MCF 10A (cell line): ENCODE measurements at places on chromosomes 11 and 22. TPM values are rescaled to one million over a fixed set of nuclear protein-coding genes. Genes with fewer than 3 reads are reported as not detected.

GRCh38 chr11:84136926-84137325 is 850.8 kb upstream of the CCDC90B start:
- H3K4me3 ChIP-seq: no peak overlapping the region
- no peaks in the 10 kb centered on the region for H3K36me3 ChIP-seq
- H3K4me1 ChIP-seq: no peaks in the 10 kb centered on the region
- H3K27ac ChIP-seq: no peak overlapping the region
- DNase-seq: no peak

DNA sequence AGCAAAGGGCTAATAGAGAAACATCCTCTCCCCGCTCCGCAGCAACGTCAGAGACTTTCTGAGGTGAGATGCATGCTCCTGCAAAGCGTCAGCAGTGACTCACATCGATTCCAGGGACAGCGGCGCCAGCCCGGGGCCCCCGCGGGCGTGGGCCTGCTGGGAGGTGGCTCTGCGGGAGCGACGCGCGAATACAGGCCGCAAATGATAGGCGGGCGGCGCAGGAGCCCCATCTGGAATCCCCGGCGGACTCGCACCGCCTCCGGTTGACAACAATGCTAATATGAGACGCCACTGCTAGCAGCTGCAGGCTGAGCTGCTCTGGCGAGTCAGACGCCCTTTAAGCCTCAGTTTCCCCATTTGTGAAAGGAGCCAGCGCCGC is 557 bp downstream of the RANGAP1 start:
- no peaks in the 10 kb centered on the region for H3K27me3 ChIP-seq
- DNase-seq: peak; percentile 92
- peak overlapping the region; percentile 80 for H3K4me3 ChIP-seq
- H3K27ac ChIP-seq: peak overlapping the region; percentile 85

- H3K4me3 ChIP-seq: no peak overlapping the region
- no peak for DNase-seq
- peaks cover 51% of the 10 kb centered on the region for H3K36me3 ChIP-seq
- no peaks in the 10 kb centered on the region for H3K27me3 ChIP-seq
Measured at GRCh38 chr11:11960687-11961086, 47.7 kb downstream of the DKK3 start.

DNA sequence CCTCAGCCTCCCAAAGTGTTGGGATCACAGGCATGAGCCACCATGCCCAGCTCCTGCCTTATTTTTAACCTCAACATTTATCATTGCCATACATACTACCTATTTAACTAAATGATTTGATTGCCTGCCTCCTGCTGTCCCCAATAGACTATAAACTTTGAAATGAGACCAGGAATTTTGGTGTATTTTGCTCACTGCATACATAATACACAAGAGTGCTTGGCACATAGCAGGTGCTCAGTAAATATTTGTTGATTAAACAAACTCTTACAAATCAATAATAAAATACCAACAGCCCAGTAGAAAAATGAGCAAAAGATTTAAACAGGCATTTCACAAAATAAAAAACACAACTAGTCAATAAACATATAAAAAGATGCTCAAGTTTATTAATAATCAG is 49.5 kb upstream of the PHF21A start:
- no peaks in the 10 kb centered on the region for H3K36me3 ChIP-seq
- H3K27me3 ChIP-seq: peaks cover 11% of the 10 kb centered on the region
- H3K27ac ChIP-seq: no peak overlapping the region

DNA sequence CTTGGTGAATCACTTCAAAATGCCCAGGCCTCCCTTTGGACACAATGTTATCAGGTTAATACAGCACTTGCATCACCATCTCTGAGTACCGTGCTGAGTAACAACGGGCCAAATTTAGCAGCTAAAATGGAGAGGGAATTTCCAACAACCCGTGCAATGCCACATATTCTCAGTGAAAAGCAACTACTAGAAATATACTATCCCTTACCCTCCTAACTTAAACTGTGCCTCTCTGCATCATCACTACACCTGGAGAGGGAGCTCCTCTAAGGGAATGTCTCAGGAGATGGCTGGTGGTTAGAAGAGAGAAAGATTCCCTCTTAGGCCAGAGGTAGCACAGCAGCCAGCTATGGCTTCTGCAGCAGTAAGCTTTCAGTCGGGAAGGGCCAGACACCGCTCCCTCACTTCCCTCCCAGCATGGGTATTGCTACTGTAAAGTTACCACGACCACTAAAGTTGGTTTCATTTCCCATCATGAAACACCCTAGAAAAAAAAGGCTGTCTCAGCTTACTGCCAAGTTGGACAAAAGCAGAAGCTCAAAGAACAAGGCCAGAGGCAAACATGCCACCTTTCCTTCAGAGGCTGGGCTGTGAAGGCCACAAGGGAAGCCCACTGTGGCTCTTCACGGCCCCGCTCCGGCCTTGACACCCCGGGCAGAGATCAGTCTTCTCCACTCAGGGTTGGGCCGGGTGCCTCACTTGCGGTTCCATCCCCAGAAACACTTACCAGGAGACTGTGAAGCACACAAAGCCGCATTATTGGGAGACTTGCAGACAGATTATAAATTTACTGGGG is 3.9 kb downstream of the MAML2 start:
- DNase-seq: peak; percentile 86
- peaks cover 12% of the 10 kb centered on the region for H3K36me3 ChIP-seq
- peak overlapping the region; percentile 94 for H3K27ac ChIP-seq
- peak overlapping the region; percentile 95 for H3K4me3 ChIP-seq
- peaks cover 51% of the 10 kb centered on the region for H3K4me1 ChIP-seq
- no peaks in the 10 kb centered on the region for H3K27me3 ChIP-seq

GRCh38 chr11:32851251-32851650 is 21.5 kb downstream of the PRRG4 start:
- no peak for DNase-seq
- H3K4me3 ChIP-seq: no peak overlapping the region
- H3K36me3 ChIP-seq: peaks cover 7% of the 10 kb centered on the region
- H3K4me1 ChIP-seq: peaks cover 13% of the 10 kb centered on the region
- no peaks in the 10 kb centered on the region for H3K27me3 ChIP-seq

GRCh38 chr11:110966131-110966530 is 253.9 kb upstream of the ARHGAP20 start:
- no peak overlapping the region for H3K27ac ChIP-seq
- peaks cover 32% of the 10 kb centered on the region for H3K27me3 ChIP-seq
- DNase-seq: no peak

- H3K4me1 ChIP-seq: no peaks in the 10 kb centered on the region
- H3K36me3 ChIP-seq: no peaks in the 10 kb centered on the region
- peak; percentile 29 for DNase-seq
- no peak overlapping the region for H3K27ac ChIP-seq
- no peaks in the 10 kb centered on the region for H3K27me3 ChIP-seq
Measured at GRCh38 chr11:2700415-2701211, 819 bp upstream of the KCNQ1OT1 start.

DNA sequence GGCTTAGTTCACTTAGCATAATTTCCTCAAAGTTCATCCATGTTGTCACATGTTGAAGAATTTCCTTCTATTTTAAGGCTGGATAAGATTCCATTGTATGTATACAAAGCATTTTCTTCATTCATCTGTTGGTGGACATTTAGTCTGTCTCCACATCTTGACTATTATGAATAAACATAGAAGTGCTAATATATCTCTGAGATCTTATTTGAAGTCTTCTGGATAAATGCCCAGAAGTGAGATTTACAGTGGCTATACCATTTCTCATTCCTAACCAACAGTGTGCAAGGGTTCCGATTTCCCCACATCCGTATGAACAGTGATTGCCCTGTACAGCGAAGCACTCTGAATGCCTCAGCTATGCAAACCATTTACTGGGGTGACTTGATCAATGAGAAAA is 6.6 kb upstream of the ZFTA start:
- H3K27me3 ChIP-seq: no peaks in the 10 kb centered on the region
- no peak overlapping the region for H3K27ac ChIP-seq
- H3K36me3 ChIP-seq: no peaks in the 10 kb centered on the region
- H3K4me3 ChIP-seq: no peak overlapping the region
- no peak for DNase-seq

DNA sequence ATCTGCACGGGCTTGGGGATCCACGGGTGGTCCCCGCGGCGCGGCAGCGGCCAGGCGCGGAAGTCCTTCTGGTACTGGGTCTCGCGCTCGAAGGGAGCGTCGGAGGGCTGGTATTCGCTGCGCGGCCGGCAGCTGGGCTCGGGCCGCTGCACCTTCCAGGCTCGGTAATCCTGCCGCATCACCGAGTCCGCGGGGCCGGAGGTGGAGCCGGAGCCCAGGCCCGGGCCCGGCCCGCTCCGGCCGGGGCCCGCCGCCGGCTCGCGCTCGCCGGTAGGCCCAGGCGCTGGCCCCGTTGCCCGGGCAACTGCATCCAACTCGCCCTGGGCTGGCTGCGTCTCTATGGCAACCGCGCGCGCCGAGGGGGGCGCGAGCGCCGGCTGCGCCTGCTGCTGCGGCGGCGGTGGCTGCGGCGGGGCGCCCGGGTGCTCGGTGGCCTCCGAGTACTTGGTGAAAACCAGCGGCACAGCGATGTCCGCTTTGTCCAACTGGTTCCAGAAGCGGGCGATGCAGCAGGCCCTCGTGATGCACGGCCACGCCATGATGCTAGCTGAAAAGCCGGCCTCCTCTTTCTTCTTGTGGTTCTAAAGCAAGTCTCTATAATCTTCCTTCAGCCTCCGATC is 897 bp downstream of the MAP6 start:
- H3K4me3 ChIP-seq: no peak overlapping the region
- H3K4me1 ChIP-seq: no peaks in the 10 kb centered on the region
- DNase-seq: no peak

GRCh38 chr11:80899381-80899780 is 1458.6 kb upstream of the TENM4 start:
- peak; percentile 66 for DNase-seq
- peak overlapping the region; percentile 22 for H3K27ac ChIP-seq
- no peaks in the 10 kb centered on the region for H3K27me3 ChIP-seq
- no peaks in the 10 kb centered on the region for H3K36me3 ChIP-seq
- peaks cover 24% of the 10 kb centered on the region for H3K4me1 ChIP-seq

DNA sequence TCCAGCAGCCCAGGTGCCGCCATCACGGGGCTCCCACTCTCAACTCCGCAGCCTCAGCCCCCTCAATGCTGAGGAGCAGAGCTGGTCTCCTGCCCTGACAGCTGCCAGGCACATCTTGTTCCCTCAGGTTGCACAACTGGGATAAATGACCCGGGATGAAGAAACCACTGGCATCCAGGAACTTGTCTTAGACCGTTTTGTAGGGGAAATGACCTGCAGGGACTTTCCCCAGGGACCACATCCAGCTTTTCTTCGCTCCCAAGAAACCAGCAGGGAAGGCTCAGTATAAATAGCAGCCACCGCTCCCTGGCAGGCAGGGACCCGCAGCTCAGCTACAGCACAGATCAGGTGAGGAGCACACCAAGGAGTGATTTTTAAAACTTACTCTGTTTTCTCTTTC is at the start of gene SAA1:
SAA1 (plus strand) TSS at position 316 of the 400 bp plus-strand sequence. CDS start 624 bp downstream, outside the sequence.
- peak; percentile 92 for DNase-seq
- peak within 1 kb of the TSS; percentile 37 for H3K27ac ChIP-seq
- no peaks in the 10 kb centered on the region for H3K27me3 ChIP-seq
- H3K4me3 ChIP-seq: peak within 1 kb of the TSS; percentile 70
- H3K4me1 ChIP-seq: peaks cover 30% of the 10 kb centered on the region
- H3K36me3 ChIP-seq: peaks cover 10% of the 10 kb centered on the region

DNA sequence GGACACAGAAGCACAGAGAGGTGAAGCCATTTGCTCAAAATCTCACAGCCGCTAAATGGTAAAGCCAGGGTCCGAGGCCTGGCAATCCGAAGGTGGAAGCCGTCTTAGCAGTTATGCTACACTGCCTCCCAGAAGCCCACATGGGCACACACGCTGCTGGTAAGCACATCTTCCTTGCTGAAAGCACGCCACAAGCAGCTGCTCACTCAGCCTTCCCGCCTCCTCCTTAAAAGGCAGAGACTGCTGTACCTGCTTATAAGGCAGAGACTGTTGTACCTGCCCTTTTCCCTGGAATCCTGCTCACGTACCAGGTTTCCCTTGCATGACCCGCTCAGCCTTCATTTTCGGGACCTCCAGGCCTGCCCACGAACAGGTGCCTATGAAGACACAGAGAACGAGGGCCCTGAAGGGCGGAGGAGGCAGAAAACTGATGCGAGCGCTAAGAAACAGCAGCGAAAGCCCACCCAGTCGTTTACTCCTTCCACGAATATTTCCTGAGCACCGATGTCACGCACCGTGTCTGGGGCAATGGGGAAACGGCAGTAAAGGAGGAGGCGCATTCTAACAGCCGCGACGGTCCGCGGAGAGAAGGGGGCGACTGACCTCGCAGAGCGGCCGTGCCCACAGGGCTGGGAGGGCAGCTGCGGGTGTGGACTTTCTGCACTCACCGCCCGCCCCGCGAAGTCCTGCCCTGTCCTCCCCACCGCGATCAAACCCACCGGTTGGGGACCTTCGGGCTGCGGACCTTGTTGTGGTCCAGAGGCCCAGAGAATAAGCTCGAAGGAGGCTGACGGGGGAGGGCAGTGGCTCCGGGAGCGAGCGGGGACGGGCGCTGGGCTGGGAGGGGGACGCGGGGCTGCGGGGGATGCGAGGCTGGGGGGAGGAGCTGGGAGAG is 13.0 kb downstream of the SPATA19 start:
- no peak overlapping the region for H3K4me3 ChIP-seq
- H3K4me1 ChIP-seq: no peaks in the 10 kb centered on the region
- peaks cover 21% of the 10 kb centered on the region for H3K27me3 ChIP-seq

- no peak overlapping the region for H3K27ac ChIP-seq
- no peaks in the 10 kb centered on the region for H3K36me3 ChIP-seq
- H3K4me1 ChIP-seq: peaks cover 18% of the 10 kb centered on the region
Measured at GRCh38 chr11:64122411-64123410, 43.2 kb downstream of the MACROD1 start.

DNA sequence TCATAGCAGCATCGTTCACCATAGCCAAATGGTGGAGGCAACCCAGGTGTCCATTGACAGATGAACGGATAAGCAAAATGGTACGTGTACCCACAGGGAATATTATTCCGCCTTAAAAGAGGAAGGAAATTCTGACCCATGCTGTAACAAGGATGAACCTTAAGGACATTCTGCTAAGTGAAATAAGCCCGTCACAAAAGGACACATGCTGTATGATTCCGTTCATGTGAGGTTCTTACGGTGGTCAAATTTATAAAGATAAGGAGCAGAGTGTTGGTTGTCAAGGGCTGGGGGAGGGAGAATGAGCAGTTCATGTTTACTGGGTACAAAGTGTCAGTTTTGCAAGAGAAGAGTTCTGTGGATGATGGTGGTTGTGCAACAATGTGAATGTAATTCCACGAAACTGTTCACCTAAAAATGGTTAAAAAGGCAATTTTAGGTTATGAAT is 26.3 kb downstream of the APOL1 start:
- peaks cover 59% of the 10 kb centered on the region for H3K36me3 ChIP-seq
- H3K27me3 ChIP-seq: no peaks in the 10 kb centered on the region
- no peak overlapping the region for H3K27ac ChIP-seq

Gene FAT3
- total RNA-seq: 0.02 and 0.05 TPM in 2 replicates

Gene ANKK1
- total RNA-seq: 0.47 and 1.3 TPM in 2 replicates

Gene NCF4
- not detected in 2 replicates for total RNA-seq

Gene OPCML
- total RNA-seq: not detected in 2 replicates

Gene SCUBE1
- not detected in 2 replicates for total RNA-seq

Gene OR4C15
- not detected in 2 replicates for total RNA-seq

Gene MPZL3
- total RNA-seq: 11.9 and 17.7 TPM in 2 replicates

Gene FAM180B
- not detected in 2 replicates for total RNA-seq

Gene FAM83F
- total RNA-seq: 33.1 and 41.3 TPM in 2 replicates

Gene CASP5
- total RNA-seq: not detected in 2 replicates

Gene PKNOX2
- not detected in 2 replicates for total RNA-seq

Gene WNT11
- total RNA-seq: not detected in 2 replicates

Gene SLC35F2
- 40.3 and 62.4 TPM in 2 replicates for total RNA-seq

Gene CRYAB
- total RNA-seq: 1.2 and 2.5 TPM in 2 replicates

Gene TMEM121B
- total RNA-seq: 0.07 TPM in 1 of 2 replicates, not detected in the other

Gene CAT
- total RNA-seq: 9.5 and 12.1 TPM in 2 replicates

Gene MRPL49
- total RNA-seq: 76.9 and 79.0 TPM in 2 replicates

Gene CYB5R2
- total RNA-seq: 1.2 and 1.6 TPM in 2 replicates
